ENCODE measurements at places on chromosomes 5 and 9.

- no peak for DNase-seq
Measured at GRCh38 chr9:90032296-90033027, 427.6 kb downstream of the GADD45G start.

GRCh38 chr5:81785322-81785721 lies 34.4 kb upstream of the SSBP2 start:
- no peak for DNase-seq

- DNase-seq, result no peak
Measured at GRCh38 chr5:173736923-173737412, 120.5 kb upstream of the BOD1 start.

- DNase-seq, result no peak
Measured at GRCh38 chr5:145984072-145984471, 47.7 kb downstream of the SH3RF2 start.

Measured in substantia nigra (tissue), 51 donors.